ENCODE measurements at places on chromosomes 7 and 10.

DNA sequence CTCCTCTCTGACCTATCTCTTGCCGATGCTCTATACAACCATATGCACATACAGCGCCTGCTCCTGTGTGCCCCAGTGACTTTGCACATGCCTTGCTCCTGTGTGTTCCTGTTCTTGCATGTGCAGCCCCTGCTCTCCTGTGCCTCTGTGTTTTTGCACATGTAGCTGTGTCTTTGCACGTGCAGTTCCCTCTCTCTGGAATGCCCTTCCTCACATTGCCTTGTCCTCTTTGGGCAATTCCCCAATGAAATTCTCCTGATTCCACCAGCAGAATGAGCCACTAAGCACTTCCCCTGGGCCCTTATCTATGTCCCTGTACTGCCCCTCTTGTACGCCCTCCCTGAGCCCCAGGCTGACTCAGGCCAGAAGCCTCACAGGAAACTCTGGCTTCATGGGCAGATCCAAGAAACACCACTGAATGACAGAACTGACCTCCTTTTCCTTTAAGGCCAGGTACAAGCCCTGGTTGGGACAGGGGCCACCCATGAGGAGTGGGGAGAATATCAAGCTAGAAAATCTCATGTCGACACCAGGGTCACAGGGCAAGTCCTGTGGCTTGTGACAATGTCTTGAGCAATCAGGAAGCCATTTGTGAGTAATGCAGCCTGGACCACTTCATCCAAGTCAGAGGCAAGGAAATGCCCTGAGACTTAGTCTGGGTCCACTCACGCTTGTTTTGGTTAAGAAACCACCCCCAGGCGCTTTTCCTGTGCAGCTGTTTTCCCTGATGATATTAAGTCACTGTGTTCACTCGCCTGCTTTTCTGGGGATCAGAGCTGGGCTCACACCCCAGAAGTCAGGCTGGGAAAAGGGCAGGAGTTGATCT, 1.9 kb upstream of the ARHGAP22 start:
- DNase-seq: no peak

GRCh38 chr10:114987995-114988394, 50.0 kb downstream of the TRUB1 start:
- no peak for DNase-seq

DNA sequence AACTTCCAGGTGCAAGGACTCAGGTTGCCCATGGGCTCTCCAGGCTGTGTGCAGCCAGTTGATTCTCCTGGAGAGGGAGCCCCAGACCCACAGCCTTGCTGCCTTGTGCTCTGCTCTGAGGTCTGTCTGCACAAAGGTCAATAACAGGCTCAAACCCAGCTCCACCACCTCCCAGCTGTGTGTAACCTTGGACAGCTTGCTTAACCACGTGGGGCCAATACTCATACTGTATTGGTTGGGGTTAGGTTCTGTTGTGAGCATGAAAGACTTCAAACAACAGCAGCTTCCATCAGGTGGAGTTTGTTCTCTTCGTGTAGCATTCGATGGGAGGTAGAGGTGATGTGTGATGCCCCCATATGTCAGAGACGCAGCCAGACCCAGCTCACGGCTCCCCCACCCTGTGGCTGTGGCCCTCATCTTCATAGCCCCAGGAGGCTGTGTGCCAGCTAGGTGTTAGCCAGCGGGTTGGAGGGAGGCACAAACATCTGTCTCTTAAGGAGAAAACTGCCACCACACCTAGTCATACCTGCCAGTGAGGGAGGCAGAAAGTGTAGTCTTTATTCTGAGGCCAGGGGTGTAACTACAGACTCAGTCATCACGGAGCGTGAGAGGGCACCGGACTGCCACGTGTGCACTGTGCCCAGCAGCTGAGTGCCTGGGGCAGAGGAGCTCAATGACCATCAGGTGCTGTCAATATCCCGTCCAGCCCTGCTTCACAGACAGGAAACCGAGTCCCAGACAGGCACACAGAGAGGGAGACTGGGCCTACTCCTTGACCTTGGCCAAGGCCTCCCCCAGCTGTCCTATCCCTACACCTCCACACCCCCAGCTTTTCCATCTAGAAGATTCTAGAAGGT, 8.1 kb upstream of the POLD2 start:
- DNase-seq: no peak

- DNase-seq: no peak
Measured at GRCh38 chr10:102220612-102221011, 5.5 kb upstream of the ELOVL3 start.

- no peak for DNase-seq
Measured at GRCh38 chr7:68619526-68619925, 978.7 kb upstream of the AUTS2 start.

DNA sequence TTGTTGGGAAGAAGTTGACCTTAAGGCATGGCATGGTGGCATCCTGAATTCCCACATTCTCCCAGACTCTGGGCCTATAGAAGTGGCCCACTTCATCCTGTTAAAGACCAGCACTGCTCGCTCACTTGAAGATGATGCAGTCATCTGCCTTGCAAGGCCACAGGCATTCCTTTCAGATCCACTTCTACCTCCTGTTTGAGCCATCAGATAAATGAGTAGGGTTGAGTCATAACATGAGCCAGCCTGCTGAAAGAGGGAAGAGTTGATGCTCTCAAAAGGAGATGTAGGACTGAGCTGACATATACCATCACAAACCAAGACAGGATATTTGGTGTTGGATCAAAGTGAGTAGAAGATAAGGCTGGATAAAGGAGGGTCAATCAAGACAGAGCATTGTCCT, 1.5 kb upstream of the EBLN1 start:
- no peak for DNase-seq

GRCh38 chr10:102586858-102587257, 57.4 kb upstream of the TRIM8 start:
- DNase-seq: no peak

- DNase-seq: peak; percentile 87
Measured at GRCh38 chr7:127392566-127393367, at the start of gene ZNF800. TSS of gene ZNF800 (minus strand) at chr7:127392708. CDS start at chr7:127391557, 1,151 bp downstream.

- DNase-seq: no peak
Measured at GRCh38 chr7:94145602-94146001, 141.4 kb upstream of the BET1 start.

DNA sequence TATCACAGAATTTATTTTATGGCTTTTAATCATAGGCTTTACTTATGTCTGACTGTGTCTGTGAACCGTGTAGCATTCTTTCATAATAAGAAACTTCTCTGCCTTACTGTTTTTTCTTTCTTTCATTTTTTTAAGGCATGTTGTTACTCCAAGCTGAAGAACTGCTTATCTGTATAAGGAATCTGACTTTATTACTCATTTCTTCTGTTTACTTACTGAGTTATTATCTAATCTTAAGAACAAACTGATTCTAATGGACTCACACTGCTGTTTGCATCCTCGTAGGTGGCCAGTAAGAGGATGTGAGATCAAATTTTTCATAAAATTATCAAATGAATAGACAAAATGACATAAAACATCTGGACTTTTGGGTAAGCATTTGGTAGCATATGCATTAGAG, 54.7 kb upstream of the DNAJC1 start:
- no peak for DNase-seq

DNA sequence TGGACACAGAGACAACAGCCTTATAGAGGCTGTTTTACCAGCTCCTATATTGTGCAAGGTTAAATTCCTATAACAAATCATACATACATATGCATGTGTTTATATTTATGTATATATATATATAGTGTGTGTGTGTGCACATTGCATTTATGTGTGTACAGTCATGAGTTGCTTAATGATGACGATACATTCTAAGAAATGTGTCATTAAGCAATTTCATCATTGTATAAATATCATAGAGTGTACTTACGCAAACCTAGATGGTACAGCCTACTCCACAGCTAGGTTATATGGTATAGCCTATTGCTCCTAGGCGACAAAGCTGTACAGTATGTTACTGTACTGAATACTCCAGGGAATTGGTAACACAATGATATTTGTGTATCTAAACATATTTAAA, 30.1 kb upstream of the TNKS2 start:
- DNase-seq: no peak

GRCh38 chr10:6201516-6201975, 1.2 kb upstream of the PFKFB3 start:
- DNase-seq: peak; percentile 46

DNA sequence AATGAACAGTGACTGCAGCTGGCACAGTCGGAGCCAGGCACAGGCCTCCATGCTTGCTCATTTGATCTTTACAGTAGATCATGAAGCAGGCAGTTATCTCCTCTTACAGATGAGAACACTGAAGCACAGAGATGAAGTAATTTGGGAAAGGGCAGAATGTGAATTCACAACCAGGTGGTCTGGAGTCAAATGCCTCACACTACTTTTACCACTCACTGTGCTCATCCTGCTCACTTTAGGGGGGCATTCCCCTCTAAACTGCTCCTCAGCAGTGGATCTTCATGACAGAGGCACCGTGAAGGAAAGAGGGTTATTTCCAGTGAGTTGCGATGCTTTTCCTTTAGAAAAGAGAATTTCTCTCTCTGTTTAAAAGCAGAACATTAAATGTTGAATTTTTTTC, 15.1 kb downstream of the SNX10 start:
- no peak for DNase-seq

GRCh38 chr7:158443014-158443687, 144.5 kb downstream of the PTPRN2 start:
- DNase-seq: no peak

GRCh38 chr7:70580161-70580560, 551.8 kb upstream of the GALNT17 start:
- DNase-seq: no peak
